H1 (cell line): ENCODE measurements at places on chromosomes 1 and 21.
A peak's percentile ranks its signal among the peaks of the same experiment; 100 is the strongest.

- no peak for DNase-seq
Observed at GRCh38 chr1:151472856-151473731, 13.8 kb upstream of the POGZ start.

GRCh38 chr1:93095804-93096585 is 16.9 kb downstream of the MTF2 start:
- DNase-seq, result no peak

- no peak for DNase-seq
Observed at GRCh38 chr1:92123868-92124267, 43.7 kb downstream of the BTBD8 start.

GRCh38 chr21:38223893-38224540 is 32.8 kb upstream of the KCNJ15 start:
- DNase-seq, result peak; percentile 63

DNA sequence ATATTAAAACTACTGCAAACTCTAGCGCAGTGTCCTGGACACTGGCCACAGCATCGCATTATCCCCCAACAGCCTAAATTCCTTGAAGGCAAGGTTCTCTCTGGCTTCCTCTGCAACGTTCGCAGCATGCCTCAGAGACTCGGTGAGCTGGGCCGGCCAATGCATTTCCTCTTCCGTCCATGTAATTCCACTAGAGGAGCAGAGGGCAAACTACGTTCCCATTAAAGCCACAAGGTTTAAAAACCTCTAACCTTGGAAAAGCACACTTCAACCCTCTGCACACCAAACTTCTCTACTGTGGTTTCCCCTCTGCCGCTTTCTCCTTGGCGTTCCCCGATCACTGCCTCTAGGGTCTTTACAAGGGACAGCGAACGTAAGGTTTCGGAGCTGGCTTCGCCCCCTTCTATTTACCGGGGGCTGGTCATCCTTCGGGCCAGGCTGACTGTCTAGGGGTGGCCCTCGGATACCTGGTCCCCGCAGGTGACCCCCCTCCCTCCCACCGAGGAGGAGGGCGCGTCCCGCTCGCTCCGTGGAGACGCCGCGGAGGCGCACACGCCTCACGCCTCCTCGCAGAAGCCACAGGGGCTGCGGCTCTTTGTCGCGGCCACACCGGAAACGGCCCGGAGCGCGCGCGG is 456 bp upstream of the SMYD2 start:
- no peak for DNase-seq

- no peak for DNase-seq
Observed at GRCh38 chr1:169305356-169305755, 62.2 kb downstream of the NME7 start.

DNA sequence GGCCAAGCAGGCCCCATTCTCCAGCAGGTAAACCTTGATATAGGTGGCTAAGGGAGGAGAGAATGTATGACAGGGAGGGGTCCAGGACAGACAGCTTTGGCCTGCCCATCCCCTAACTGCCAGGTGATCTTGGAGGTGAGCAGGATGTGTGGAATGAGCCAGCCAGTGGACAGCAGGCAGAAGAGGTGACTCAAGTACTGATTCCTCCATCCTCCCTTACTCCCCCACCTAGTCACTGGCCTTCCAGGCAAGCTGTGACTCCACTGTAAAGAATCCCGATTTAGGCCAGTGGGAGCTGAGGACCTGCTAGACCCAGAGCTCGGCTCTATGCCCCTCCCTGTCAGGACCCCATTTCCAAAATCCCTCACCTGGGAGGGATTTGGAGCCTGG is 36.6 kb downstream of the RIMS3 start:
- DNase-seq, result no peak

DNA sequence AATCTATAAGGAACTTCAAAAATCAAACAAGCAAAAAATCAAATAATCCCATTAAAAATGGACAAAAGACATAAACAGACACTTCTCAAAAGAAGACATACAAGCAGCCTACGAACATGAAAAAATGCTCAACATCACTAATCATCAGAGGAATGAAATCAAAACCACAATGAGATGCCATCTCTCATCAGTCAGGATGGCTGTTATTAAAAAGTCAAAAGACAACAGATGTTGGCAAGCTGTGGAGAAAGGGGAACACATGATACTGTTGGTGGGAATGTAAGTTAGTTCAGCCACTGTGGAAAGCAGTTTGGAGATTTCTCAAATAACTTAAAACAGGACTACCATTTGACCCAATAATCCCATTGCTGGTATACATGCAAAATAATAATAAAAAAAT is 226.4 kb downstream of the S1PR1 start:
- DNase-seq, result no peak

- no peak for DNase-seq
Observed at GRCh38 chr21:37877888-37878684, 38.2 kb downstream of the KCNJ6 start.

DNA sequence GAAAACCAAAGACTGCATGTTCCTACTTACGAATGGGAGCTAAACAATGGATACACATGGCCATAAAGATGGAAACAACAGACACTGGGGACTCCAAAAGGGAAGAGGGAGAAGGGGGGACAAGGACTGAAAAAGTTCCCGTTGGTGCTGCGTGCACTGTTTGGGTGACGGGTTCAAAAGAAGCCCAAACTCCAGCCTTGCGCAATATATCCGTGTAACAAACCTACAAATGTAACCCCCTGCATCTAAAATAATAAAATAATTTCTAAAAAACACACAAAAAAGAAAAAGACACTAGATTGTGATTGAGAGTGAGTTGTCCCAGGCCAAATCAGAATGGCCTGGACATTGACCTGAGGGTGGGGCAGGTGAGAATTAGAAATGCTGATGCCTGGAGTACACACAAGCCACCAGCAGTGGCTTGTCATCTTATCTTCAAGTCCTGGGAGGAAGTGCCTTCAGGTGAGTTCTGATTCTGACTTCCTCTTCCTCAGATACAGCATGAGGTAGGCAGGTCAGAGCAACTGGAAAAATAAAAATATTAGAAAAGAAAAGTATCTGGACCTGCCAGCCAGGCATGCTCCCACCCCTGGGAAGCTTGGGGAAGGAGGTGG is 54.7 kb downstream of the SPATA46 start:
- DNase-seq, result no peak

DNA sequence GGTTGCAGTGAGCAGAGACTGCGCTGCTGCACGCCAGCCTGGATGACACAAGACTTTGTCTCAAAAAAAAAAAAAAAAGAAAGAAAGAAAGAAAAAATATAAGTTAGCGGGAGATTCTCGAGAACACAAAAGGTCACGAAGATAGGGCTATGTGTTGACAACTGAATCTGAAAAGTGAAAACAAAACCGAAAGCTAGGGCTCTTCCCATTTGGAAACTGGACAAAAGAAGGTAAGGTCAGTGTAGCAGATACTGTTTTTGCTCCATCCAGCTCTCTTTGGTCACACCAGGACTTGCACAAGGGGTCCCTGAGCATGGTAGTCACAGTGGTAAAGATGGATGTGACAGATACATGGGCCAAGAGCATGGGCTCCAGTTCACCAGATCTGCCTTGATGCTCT is 60.4 kb upstream of the MAP10 start:
- no peak for DNase-seq

DNA sequence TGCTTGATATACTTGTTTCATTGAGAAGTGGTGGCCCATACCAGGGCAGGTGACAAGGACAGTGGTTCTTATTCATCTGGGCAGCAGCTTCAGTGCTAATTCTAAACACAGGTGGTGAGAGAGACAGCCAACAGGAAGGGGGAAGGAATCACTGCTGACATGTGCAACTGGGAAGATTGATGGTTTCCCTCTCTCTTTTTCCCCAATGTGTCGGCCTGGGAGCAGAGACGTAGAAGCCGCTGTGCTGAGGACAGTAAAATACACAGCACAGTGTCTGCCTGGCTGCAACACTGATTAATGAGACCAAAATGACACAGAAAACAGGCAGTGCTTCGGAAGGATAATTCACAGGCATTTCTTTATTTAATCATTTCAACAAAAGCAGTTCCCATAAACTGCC is 48.8 kb downstream of the WARS2 start:
- DNase-seq, result no peak

DNA sequence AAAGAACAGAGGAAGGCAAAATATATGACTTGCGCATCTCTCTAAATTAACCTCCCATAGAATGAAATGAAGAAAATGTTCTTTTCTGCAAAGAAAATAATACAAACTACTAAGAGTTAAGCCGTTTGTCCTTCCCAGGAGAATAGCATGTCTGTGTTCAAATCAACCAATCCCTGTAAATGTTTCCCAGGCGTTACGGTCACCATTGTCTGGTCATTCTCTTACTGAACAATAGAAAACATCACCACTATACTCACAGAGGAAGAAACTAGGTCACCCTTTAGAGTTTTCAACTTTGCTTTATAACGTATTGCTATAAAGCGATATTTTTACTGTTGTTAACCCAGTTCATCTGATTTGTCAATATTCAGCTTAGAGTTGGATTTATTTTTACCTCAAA is 34.1 kb downstream of the COL11A1 start:
- no peak for DNase-seq

- DNase-seq, result no peak
Observed at GRCh38 chr1:77473690-77474089, 191.9 kb downstream of the AK5 start.

GRCh38 chr1:203098445-203098844 is 12.6 kb upstream of the MYOG start:
- peak; percentile 28 for DNase-seq

DNA sequence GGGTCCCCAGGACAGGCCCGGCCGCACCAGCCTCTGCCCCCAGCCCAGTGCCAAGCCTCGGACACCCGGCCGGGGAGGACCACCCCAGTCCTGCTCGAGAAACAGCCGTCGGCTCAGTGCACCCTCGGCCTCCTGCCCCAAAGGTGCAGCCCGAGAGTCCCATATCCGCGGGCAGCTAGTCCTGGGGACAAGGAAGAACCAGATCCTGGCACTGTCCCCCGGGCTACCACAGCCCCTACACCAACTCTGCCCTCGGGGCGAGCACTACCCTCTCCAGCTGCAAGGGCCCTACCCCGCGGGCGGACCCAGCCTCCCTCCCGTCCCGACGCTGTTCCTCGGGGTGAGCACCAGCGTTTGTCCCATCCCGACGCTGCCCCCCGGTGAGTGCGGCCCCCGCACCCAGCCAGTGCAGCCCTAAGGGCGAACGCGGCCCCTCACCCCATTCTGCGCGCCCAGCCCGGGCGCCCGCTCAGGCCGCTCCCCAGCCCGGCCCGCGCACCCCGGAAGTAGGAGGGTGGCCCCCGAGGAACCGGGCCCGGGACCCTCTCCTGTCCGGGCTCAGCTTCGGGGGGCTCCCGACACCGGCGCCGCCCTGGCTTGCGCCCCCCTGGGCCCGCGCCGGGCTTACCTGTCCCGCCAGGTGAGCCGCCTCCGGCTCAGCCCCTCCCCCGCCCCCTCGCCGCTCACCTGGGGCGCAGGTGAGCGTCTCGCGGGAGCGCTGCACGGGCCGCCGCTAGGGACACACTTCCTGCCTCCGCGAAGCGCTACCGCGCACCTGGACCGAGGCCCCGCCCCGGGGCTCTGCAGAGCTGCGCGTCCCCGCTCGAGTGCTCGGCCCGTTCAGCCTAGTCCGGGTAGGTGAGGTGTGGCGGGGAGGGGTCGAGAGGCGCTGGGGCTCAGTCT is at the start of gene KDF1:
TSS of gene KDF1 (minus strand) at position 747 of the 903 bp plus-strand sequence. CDS start 8,088 bp downstream, outside the sequence.
- DNase-seq, result peak; percentile 77

- DNase-seq, result peak; percentile 81
Observed at GRCh38 chr1:36386265-36387140, 779 bp upstream of the STK40 start.

GRCh38 chr1:35615440-35615839 is 25.9 kb downstream of the PSMB2 start:
- DNase-seq, result no peak

DNA sequence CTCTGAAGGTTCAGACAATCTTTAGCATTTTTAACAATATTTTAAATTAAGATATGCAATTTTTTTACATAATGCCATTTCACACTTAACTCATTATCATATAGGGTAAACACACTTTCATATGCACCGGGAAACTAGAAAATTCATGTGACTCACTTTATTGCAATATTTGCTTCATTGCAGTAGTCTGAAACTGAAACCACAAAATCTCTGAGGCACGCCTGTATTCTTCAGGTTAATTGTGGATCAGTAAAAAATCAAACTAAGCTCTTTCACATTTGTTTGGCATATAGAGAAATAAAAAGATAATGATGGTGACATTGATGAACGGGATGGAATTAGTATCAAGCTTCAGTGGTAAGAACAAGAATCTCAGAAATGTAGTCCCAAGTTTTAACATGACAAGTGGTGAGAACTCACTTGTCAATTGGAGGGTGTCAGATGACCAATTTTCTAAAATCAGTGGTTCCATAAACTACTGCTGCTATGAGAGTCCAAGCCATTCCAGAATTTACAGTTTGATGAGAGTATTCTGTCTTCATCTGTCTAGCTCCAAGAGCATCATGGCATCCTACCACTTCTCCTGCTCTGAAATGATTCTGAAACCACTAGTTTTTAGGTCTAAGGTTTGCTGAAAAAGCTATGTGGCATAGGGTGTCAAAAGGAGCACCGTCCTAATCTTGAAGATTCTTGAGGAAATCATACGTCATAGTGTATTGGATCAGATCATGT is 281.0 kb downstream of the PTPRC start:
- DNase-seq, result no peak

- DNase-seq, result no peak
Observed at GRCh38 chr1:56146449-56146848, 432.9 kb downstream of the PLPP3 start.

- no peak for DNase-seq
Observed at GRCh38 chr1:61743431-61743705, 1.1 kb downstream of the PATJ start.

DNA sequence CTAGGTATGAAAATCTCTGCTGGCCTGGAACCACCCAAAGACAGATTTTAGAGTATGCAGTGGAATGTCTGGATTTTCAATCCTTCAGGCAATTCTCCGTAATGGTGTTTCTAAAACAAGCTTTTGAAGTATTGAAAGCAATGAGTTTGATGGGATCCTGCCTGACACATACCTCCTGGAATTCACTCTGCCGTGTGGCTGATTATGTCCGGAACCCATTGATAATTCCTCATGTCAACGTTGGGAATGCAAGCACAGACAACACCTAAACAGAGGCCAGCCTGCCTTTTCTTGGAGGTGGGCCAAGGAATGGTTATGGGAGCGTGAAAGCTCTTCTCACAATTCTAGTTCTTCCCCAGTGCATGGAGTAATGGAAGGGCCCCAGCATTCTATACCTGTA is 168.9 kb upstream of the HMCN1 start:
- DNase-seq, result no peak

- DNase-seq, result no peak
Observed at GRCh38 chr1:84715342-84716019, 25.2 kb upstream of the SSX2IP start.

DNA sequence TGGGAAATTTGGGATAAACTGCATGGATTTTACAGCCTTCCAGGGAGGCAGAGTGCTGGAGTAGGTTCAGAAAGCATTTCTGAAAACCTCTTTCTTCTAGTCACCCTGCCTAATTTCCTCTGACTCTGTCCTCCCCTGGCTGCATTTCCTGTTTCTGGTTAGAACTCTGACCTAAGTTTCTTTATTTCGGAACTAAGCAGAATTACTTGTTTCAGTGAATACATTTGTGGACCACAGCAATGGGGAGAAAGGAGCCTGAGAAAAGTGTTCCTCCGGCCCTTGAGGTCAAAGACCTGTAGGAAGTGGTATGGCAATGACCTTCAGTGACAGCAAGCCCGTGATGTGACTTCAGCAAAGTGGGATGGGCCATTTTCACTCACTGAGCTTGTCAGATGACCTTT is 173.4 kb upstream of the RUNX1 start:
- no peak for DNase-seq

GRCh38 chr1:236979149-236979900 is 24.9 kb downstream of the MT1HL1 start:
- DNase-seq, result no peak
